ENCODE measurements at places on chromosomes 5 and 9.

GRCh38 chr5:43415935-43416802 lies 4.0 kb upstream of the CCL28 start:
- DNase-seq: no peak

- no peak for DNase-seq
Measured at GRCh38 chr5:160159991-160160792, 40.9 kb upstream of the PWWP2A start.

DNA sequence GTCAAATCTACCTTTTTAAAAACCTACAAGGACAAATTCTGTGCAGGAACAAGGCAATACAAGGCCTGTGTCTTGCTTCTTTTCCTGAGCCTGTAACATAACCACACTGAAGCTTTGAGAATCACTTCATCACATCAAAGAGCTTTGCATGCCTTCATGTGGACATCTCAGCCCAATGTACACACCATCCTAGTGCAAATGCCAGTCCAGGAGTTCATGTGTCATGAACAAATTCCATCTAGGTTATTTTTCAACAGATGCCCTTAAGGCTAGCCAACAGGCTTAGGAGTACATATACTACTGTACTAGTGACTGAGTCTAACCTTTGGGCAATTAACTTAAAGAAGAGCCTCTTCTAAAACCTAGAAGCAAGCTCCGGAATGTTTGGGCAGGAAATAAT lies 106.4 kb downstream of the CDH10 start:
- no peak for DNase-seq

GRCh38 chr5:59832577-59833301 lies 60.8 kb downstream of the PDE4D start:
- no peak for DNase-seq

- no peak for DNase-seq
Measured at GRCh38 chr5:116488356-116489041, 86.1 kb downstream of the SEMA6A start.

GRCh38 chr9:128722380-128723351 lies 1.3 kb downstream of the ZDHHC12 start:
- DNase-seq: no peak

GRCh38 chr5:143649937-143650621 lies 161.9 kb upstream of the HMHB1 start:
- no peak for DNase-seq

DNA sequence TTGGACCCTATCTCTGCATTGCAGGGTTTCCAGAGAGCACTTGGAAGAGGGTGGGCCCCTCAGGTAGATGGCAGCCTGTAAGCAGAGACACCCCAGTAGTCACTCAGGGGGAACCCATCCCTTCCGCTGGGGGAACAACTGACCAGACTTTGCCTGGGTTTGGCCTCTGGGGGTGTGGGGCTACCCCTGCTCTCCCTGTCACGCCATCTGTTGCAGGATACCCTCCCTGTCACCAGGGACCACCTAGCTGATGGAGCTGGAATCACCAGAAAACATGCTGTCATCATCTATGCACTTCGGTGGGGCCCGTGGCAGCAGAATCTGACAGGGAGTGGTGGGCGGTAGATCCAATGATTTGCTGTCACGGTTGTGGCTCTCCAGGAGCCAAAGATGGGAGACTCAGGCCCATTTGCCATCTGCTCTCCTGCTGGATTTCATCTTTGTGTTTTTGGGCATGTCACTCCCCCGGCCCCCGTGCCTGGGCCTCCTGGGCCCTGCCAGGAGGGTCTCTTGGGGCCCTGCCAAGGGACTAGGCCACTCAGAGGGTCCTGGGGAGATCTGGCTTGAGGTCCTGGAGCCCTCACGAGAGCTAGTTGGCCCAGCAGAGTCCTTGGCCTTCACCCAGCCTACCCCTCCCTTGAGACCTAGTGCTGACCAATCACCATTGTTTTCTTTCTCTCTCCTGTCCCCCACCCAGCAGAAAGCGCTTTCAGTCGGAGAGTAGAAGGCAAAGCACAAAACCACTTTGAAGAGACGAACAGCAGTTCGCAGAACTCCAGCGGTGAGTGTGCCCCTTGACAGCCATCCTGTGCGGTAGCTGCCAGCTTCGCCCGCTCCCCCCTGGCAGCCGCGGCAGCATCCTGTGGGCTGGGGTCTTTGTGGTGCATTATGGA lies 45.9 kb downstream of the AMBP start:
- no peak for DNase-seq

DNA sequence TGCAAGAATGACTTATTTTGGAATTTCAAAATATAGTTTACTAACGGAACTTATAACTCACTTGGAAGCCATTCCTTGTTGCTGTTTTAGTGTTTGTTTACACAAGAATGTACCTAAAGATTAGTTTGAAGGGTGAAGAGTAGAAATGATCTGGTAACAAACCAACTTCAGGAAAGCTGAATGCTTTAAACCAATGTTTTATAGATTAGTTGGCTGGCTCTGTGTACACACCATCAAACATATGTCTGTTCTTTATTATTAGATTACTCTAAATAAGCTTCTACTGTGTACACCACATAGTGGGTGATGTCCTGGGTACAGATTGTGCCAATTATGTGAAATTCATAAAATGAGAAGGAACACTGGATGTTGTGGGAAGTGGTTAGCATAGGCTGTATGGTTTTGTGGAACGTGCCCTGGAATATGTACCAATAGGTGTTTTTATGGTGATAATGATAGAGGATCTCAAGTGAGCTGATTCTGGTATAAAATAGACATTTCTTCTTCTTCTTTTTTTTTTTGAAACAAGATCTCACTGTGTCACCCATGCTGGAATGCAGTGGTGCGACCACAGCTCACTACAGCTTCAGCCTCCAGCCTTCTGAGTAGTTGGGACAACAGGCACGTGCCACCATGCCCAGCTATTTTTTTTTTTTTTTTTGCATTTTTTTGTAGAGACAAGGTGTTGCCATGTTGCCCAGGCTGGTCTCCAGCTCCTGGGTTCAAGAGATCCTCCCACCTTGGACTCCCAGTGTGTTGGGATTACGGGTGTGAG lies 109.3 kb upstream of the DHFR start:
- DNase-seq: no peak

GRCh38 chr9:15738011-15738410 lies 185.2 kb downstream of the CCDC171 start:
- DNase-seq: peak; percentile 14

DNA sequence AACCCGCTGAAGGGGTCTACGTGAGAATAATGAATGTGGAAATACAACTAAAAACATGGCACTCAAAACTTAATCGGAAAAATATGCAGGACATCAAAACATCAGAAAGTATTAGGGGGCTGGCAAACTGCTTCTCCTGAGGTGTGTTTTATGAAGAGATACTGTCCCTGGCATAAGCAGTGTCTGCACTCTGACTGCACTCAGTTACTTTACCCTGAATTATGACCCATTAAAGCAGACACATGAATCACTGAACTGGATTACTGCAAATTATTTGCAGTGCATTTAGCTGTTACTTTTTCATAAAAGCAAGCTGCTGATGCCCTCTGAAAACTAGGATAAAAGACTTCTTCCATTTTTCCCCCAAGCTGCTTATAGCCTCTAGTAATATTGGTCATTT lies 164.9 kb downstream of the AP3B1 start:
- DNase-seq: no peak

GRCh38 chr5:73391441-73391881 lies 57.1 kb downstream of the FOXD1 start:
- DNase-seq: no peak

DNA sequence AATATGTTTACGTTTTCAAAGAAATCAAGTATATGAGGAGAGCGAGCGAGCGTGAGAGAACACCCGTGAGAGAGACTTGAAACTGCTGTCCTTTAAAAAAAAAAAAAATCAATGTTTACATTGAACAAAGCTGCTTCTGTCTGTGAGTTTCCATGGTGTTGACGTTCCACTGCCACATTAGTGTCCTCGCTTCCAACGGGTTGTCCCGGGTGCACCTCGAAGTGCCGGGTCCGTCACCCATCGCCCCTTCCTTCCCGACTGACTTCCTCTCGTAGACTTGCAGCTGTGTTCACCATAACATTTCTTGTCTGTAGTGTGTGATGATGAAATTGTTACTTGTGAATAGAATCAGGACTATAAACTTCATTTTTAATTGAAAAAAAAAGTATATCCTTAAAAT lies 97.0 kb downstream of the PDE6A start:
- DNase-seq: no peak

DNA sequence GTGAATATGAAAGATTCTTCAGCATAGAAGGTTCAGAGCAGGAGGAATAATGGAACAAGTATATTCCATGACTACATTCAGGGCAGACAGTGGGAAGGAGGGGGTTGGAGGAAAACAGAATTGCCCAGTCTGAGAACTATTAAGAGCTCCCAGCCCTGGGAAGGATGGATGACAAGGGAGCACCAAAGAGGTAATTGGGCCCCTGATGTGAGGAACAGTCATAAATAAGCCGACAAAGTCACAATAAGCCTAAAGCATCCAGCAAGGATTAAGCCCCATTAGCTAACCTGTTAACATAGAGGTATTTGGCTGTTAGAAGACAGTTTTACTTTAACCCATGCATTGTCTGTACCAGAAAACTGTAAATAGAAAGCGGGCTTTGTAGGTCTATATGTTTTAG lies 348.7 kb upstream of the SEMA6A start:
- no peak for DNase-seq

- DNase-seq: no peak
Measured at GRCh38 chr5:157371655-157372471, 88.2 kb upstream of the NIPAL4 start.

DNA sequence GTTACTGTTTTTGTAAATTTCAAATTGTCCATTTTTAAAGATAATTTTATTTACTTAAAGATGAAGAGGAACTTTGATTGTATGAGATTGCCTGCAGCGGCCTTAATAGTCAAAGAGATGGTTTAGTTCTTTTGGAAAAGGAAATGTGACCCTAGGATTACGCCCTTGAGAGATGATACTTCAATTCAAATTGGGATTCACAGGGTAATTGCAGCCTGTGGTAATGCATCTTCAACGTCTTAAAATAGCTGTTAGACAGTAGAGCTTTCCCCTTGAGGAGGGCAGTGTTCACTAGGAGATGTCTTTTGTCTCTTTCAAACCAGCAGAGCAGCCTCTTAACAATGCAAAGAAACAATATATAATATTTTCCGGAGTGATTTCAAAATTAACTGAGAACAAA lies 127.1 kb downstream of the TAF11L14 start:
- no peak for DNase-seq

DNA sequence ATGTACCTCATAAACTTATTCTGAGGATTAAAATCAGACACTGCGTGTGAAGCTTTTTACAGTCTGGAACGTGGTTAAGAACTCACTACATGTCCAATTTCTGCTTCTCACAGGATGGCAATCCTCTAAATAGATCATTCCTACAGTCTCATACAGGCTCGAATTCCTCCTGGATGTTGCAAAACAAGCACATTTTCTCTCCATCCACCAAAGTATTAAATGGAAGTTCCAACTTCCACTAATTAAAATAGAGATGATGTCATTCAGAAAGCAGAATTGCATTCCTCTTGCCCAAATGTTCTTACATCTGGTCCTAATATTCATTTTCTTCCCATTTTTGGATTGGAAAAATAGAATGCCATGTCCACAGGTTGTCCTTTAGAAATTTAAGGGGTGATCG lies 145.5 kb upstream of the PCA3 start:
- no peak for DNase-seq

DNA sequence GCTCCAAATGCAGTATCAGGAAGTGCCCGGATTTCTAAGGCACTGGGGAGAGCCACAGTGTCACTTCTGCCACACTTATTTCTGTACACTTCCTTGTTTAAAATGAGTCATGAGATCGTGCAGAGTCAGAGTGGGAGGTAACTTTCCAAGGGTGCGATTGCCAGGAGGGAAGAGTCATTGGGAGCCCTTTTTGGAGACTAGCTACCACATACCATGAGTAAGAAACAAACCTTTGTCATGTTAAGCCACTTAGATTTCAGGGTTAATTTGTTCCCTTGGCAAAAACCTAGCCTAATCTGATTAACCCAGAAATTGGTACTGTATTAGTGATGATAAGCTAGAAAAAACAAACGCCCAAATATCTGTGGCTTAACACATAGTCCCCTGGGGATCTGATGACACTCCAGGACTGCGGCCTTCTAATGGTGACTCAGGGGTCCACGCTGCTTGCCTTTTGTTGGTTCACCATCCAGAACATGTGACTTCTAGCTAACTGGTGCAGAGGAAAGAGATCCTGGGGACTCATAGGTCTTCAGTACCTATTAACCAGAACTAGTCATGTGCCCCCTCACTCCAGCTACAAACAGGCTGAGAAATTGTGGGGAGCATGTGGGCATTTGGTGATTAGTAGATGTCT lies 48.6 kb upstream of the TLE1 start:
- no peak for DNase-seq

DNA sequence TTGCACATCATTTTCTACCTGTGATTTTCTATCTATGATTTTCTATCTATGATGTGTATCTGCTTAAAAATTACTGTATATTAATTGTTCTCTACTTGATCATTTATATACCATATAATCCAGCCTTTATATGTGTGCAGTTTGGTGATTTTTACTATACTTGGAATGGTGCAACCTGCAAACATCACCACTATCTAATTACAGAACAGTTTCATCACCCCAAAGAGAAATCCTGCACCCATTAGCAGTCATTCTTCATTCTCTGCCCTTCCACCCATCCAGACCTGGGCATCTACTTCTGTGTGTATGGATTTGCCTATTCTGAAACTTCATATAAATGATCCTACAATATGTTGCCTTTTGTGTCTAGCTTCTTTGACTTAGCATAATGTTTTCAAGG lies 51.3 kb downstream of the CARTPT start:
- DNase-seq: no peak

- DNase-seq: no peak
Measured at GRCh38 chr9:112809351-112809848, 58.8 kb downstream of the SNX30 start.

DNA sequence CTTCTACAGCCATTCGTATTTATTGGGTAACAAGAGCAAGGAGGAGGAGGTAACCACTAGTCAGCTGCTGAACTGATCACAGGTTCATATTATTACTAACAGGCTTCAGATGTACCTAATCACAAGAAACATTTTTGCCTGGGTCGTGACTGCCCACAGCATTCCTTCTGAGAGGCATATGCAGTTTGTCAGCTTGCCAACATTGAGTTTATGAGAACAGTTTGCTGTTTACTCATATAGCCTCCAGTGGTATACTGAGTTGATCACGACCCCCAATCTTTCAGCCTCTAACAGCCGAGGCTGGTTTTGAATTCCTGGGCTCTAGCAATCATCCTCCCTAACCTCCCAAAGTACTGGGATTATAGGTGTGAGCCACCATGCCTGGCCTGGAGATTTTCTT lies 693.6 kb downstream of the TLE1 start:
- DNase-seq: no peak

Data from left renal pelvis (tissue), 4 donors.